Activated naive CD8-positive, alpha-beta T cell treated with anti-CD3 and anti-CD28 coated beads for 36 hours (primary cell): ENCODE measurements at places on chromosomes 6 and 20.

DNA sequence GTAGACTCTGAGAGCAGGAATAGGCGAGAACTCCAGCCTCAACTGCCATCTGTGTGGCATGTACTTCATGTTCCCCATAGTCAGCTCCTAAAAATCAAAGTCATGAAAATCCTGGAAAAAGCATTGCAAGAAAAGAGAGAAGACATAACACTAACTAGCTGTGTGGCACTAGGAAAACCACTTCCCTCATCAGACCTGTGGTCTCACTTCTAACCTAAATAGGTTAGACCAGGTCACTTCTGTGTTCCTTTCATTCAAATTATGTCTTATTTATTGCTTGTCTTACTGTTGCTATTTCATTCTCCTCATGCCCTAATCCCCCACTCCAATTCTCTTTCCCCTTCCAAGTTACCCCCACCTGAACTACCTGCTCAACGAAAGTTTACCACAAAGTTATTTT, 70.2 kb downstream of the TNFRSF21 start:
- no peak for DNase-seq

- DNase-seq: no peak
Observed at GRCh38 chr6:73131706-73132105, 93.6 kb downstream of the KHDC1L start.

DNA sequence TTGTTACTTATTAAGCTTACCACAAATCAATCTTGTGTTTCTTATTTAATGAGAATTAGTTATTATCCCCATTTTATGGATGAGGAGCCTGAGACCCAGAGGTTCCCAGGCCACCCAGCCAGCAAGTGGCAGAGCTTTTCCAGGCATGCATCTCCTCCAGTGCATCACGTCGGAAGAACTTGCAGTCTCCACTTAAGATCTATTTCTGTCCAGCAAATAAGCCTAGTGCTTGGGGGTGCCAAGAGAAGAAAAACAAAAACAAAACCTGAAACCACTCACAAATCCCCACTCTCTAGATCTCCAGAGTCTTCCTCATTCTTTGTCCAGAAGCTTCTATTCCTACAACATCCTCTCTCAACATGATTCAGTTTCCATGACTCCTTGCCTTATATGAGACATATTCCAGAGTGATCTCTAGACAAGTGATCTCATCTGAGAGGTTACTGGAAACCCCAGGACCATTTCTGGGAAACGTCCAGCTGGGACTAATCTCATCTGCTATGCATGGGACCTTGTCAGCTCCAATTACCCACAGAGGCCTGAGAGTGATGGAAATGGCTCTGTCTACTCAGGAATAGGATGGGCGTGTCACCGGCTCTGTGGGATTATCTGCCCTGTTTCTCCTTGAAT, 4.1 kb downstream of the GUCA1B start:
- DNase-seq: no peak

- DNase-seq: no peak
Observed at GRCh38 chr6:143549221-143549948, 37.9 kb upstream of the FUCA2 start.

GRCh38 chr20:44580581-44581268, 1.7 kb upstream of the PKIG start:
- DNase-seq: no peak

DNA sequence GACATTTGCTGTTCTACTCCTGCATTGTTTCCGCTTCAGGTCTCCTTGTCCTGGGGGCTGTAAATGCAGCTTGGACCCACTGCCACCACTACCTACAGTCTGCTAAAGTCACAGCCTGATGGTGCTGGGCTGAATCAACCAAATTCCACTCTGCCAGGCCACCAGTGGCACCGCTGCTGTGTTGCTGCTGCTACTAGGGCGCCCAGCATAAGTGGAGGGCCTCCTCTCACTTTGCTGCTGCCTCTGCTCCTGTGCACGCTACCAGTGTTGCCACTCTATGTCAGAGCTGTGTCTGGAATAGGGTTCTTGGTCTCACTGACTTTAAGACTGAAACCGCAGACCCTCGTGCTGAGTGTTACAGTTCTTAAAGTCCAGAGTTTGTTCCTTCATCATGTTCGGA, 1.4 kb upstream of the SSR1 start:
- DNase-seq: no peak

DNA sequence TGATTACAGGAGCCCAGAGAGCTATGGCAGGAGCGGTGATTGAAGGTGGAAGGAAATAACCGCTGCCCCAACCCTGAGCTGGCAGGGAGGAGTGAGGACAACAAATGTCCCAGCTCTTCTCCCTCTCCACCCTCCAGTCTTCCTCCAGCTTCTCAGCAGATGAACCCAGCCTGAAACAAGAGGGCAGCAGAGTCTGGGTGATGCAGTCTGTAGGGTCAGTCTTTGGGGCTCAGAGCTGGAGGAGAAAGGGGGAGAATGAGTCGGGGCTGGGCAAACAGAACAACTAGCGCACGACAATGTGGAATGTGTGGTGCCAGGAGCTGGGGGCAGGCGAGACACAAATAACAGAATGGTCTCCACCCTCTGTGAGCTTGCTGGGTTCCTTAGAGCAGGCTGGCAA, 4.5 kb upstream of the GUCA1A start:
- DNase-seq: no peak

DNA sequence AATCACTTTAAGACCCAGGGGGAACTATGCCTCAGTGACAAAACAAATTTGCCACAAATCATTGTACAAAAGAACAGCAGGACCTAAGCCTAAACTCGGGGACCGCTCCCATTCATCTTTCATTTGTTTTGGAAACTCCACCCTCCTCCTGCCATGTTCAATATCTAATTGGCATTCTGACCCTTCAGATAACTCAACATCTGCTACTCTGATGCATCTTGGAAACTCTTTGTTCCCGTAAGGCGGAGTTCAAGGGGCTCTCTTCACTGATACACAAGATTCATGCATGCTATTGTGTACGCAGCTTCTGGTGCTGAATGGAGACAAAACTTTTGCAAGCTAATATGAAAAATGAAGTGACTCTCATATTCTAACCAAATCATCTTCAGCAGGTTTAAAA, 187.6 kb downstream of the ZFP64 start:
- no peak for DNase-seq

DNA sequence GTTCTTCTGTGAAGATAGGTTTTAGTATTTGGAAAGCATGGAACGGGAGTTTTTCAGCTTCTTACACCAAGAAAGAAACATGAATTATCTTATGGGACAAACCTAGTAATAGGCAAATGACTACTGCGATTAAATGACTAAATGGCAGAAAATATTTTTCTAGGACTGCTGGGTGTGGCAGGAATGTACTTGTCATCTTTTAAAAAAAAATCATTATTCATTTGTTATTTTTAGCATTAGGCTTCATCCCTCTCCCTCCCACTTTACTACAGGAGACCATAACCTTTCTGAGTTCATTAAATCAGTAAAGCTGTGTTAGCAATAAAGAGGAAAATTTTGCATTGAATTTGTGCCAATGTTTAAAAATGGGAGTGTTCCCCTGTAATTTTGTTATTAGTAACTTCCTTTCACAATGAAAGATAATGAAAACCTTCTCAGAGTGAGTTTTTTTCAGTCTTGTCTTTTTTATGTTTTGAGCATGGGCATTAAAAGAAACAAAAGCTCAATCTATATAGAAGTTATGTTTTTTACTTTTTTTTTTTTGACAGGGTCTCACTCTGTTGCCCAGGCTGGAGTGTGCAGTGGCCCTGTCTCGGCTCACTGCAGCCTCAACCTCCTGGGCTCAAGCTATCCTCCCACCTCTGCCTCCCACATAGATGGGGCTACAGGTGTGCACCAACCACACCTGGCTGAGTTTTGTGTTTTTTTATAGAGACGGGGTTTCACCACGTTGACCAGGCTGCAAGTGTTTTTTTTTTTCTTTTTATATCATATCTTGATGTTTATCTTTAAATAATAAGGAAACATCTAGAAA, 105.6 kb upstream of the CLDN20 start:
- DNase-seq: no peak

- DNase-seq: no peak
Observed at GRCh38 chr6:39696986-39697788, 28.0 kb downstream of the KIF6 start.

DNA sequence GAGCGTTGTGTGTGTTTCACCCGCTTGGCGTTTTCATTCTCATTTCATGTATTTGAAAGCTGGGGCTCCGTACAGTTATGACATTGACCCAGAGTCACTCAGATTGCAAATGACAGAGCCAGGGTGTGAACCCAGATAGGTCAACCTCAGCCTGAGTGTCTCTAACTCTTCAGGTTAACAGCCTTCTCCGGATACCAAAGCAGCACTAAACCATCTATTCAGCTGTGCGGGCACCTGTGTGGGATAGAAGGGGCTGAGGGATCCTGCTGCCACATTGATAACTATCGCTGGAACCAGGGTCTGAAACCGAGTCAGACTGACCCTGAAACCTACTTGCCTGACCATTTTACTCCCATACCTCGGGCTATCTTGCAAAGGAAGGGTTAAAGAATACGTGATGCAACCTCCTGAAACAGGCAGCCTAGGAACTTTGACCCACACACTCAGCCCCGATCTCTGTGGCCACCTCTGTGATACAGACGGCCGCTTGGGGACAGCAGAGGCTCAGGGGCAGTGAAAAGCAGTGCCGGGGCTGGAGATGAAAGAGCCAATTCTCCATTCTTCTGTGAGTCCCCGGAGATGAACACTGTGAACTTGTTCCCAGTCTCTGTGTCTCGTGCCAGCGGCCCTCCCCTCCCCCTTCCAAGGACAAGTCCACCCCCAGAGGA, 233.5 kb upstream of the QKI start:
- DNase-seq: peak; percentile 10

GRCh38 chr6:133705066-133705465, 183.8 kb upstream of the TCF21 start:
- DNase-seq: no peak

GRCh38 chr20:64162239-64162910, 1.9 kb upstream of the MYT1 start:
- no peak for DNase-seq

GRCh38 chr6:73733791-73734190, 37.8 kb downstream of the CD109 start:
- DNase-seq: no peak

GRCh38 chr6:37516920-37517405, 17.3 kb upstream of the CCDC167 start:
- peak; percentile 41 for DNase-seq

DNA sequence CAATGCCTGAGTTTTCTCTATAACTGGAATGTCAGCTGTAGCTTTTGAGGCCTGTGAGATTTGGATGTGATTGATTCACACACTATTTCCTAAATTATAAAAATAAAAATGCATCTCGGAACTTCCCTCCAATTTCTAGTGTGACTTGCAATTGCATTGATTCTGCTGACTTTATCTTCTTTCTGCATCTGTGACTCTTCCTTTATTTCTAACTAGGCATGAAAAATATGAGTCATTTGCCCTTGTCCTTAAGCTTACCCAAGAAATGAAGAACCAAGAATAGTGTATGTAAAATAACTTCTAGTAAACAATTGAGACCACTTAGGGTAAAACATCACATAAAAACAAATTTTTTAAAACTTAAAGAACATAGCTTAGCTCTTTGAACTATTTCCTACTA, 12.9 kb downstream of the OR2J2 start:
- DNase-seq: no peak

GRCh38 chr6:56079751-56080540, 167.4 kb downstream of the COL21A1 start:
- no peak for DNase-seq

DNA sequence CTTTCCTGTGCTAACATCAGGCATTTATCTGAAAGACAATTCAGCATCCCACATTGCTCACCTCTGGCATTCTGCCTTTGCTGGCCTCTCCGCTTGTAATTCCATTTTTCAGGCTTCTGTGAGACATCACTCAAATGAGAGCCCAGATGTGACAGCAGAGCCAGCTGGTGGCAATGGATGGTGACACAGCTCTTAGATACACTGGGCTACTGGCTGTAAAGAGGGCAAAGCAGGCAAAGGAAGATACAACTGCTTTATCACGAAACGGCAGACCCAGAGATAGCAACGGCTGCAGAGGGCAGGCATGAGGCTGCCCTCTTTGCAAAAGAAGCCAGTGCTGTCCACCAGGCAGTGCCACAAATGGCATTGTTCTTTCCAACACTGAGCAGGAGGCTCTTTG, 329.8 kb downstream of the KIF16B start:
- DNase-seq: no peak

GRCh38 chr6:20056350-20056992, 155.8 kb downstream of the MBOAT1 start:
- DNase-seq: no peak
